ENCODE measurements at places on chromosomes 4 and X.

GRCh38 chr4:102560115-102560514 is 59.0 kb downstream of the NFKB1 start:
- H3K27ac ChIP-seq, result peak overlapping the region; percentile 10
- peaks cover 8% of the 10 kb centered on the region for H3K4me1 ChIP-seq
- H3K4me3 ChIP-seq, result no peak overlapping the region
- no peaks in the 10 kb centered on the region for H3K27me3 ChIP-seq
- H3K36me3 ChIP-seq, result no peaks in the 10 kb centered on the region

DNA sequence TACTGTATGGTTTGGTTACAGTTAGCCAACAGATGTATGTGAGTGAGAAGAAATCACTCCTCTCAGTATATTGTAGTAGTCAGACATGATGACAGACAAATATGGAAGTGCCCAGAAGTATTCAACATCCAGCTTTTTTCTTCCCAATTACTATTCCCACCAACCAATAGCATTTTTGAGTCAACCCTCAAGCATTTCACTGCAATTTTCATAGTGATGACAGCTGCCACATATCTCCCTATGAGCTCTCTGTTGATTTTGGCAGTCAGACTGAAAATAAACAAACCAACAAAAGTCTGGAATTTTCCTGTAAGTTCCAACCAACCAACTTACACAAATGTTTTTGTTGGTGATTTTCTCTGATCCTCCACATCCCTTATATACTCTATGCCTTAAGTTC is 8.2 kb upstream of the TRAM1L1 start:
- H3K36me3 ChIP-seq, result no peaks in the 10 kb centered on the region
- H3K27ac ChIP-seq, result no peak overlapping the region
- H3K4me1 ChIP-seq, result no peaks in the 10 kb centered on the region
- DNase-seq, result no peak

DNA sequence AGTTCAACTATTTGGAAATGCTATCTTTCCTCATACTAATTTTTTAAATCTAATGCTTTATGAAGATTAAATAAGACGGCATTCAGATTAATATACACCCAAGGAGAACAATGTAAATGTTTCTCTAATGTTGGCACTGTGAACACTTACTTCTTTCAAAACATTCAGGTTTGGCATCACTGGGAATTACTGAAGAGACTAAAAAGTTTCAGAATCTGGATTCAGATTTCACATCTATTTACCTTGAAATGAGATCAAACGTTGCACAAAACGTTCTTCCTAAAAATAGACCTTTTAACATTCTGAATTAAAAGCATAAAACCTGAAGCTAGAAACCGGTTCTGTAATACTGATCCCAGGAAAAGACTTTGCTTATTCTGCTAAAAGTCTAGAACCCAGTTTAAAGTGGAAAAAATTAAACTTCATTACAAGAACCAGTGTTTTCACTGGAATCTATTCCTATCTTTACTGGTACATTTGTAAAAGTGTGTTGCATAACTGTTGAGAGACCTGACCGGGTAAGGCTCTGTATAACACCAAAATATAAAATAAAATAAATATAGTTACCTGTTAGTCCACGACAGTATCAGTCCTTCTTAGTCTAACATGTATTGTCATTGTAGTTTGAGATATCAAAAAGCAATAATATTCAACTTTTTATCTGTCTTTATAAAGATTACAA is 117.4 kb upstream of the MAP9 start:
- H3K27me3 ChIP-seq, result no peaks in the 10 kb centered on the region
- DNase-seq, result no peak
- no peaks in the 10 kb centered on the region for H3K36me3 ChIP-seq
- no peak overlapping the region for H3K27ac ChIP-seq
- no peak overlapping the region for H3K4me3 ChIP-seq

- H3K36me3 ChIP-seq, result no peaks in the 10 kb centered on the region
- H3K4me3 ChIP-seq, result peak overlapping the region; percentile 5
- peaks cover 3% of the 10 kb centered on the region for H3K4me1 ChIP-seq
- H3K27ac ChIP-seq, result peak overlapping the region; percentile 54
Observed at GRCh38 chrX:51395810-51396728, 63.4 kb downstream of the NUDT10 start.

GRCh38 chr4:53103481-53103880 is 241.4 kb downstream of the RASL11B start:
- no peak overlapping the region for H3K4me3 ChIP-seq
- no peak for DNase-seq
- peaks cover 1% of the 10 kb centered on the region for H3K36me3 ChIP-seq
- H3K27ac ChIP-seq, result no peak overlapping the region
- H3K27me3 ChIP-seq, result no peaks in the 10 kb centered on the region

- H3K27me3 ChIP-seq, result no peaks in the 10 kb centered on the region
- peak overlapping the region; percentile 57 for H3K4me3 ChIP-seq
- no peaks in the 10 kb centered on the region for H3K36me3 ChIP-seq
- peak; percentile 81 for DNase-seq
- H3K27ac ChIP-seq, result no peak overlapping the region
- H3K4me1 ChIP-seq, result peaks cover 15% of the 10 kb centered on the region
Observed at GRCh38 chrX:153609917-153610835, 11.2 kb upstream of the CCNQ start.

- no peaks in the 10 kb centered on the region for H3K4me1 ChIP-seq
- no peak overlapping the region for H3K27ac ChIP-seq
- H3K36me3 ChIP-seq, result no peaks in the 10 kb centered on the region
- no peak for DNase-seq
Observed at GRCh38 chr4:174972911-174973310, 54.8 kb downstream of the ADAM29 start.

- H3K27ac ChIP-seq, result peak overlapping the region; percentile 42
- DNase-seq, result peak; percentile 94
- H3K36me3 ChIP-seq, result no peaks in the 10 kb centered on the region
- peaks cover 4% of the 10 kb centered on the region for H3K27me3 ChIP-seq
Observed at GRCh38 chr4:3484057-3484973, 21.2 kb downstream of the DOK7 start.

DNA sequence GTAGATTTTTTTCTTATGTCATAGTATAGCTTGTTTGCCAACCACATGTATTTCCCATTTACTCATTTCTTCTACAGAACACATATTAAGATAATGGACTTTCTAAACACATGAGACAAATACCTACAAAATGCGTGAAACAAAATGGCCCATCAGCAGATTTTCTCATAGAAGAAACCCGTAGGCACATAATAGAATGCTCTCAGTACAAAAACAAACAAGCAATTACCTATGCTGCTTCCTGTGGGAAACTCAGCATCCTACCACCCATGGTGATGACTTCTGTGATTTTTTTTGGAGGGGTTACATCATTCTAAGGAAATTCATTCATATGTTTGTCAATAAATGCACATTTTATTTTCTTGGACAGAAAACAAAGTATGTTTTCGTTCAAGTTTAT is 343.6 kb downstream of the SPRY1 start:
- H3K27ac ChIP-seq, result no peak overlapping the region
- H3K27me3 ChIP-seq, result no peaks in the 10 kb centered on the region
- H3K4me1 ChIP-seq, result no peaks in the 10 kb centered on the region

- peaks cover 16% of the 10 kb centered on the region for H3K4me1 ChIP-seq
- peaks cover 9% of the 10 kb centered on the region for H3K36me3 ChIP-seq
- peak overlapping the region; percentile 96 for H3K27ac ChIP-seq
- DNase-seq, result no peak
Observed at GRCh38 chr4:499567-499966, 557 bp downstream of the PIGG start.

- no peaks in the 10 kb centered on the region for H3K4me1 ChIP-seq
- DNase-seq, result no peak
- no peak overlapping the region for H3K27ac ChIP-seq
- peaks cover 4% of the 10 kb centered on the region for H3K36me3 ChIP-seq
- no peaks in the 10 kb centered on the region for H3K27me3 ChIP-seq
Observed at GRCh38 chr4:102578819-102579218, 77.7 kb downstream of the NFKB1 start.

DNA sequence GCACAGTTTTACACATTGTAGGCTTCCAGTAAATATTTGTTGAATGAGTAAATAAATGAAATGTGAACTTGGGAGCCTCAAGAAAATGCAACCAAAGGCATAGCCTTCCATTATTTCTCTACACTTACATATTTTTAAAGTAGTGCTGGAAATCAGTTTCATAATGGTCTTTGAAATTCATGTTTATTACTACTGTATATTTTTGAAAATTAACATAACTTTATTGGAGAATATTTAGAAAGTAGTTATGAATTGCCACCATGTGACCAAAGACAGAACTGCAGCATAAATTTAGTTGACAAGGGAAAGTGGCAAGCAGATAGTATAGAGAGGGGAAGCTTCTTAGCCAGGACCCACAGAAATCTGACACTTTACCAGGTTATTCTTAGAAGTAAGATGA is 6.4 kb downstream of the TCEAL8 start:
- no peak overlapping the region for H3K4me3 ChIP-seq
- peaks cover under 1% of the 10 kb centered on the region for H3K4me1 ChIP-seq
- H3K27ac ChIP-seq, result no peak overlapping the region
- DNase-seq, result peak; percentile 29
- no peaks in the 10 kb centered on the region for H3K27me3 ChIP-seq

DNA sequence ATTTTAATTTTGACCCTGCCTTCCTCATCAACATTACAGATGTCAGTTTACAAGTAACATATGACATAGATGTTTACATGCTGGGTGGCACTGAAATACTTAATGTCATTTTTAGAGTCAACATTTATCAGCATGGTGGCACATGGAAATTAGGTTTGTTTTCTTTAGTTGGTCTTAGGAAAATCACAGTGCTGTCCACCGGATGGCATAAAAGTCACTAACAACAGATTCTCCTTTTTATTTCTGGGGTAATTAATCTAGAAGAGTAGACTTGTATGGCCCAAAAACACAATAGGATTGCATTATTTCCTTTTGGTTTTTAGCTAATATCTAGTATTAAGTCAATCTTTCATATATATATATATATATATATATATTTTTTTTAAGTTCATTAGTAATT is 88.6 kb upstream of the HHIP start:
- H3K4me1 ChIP-seq, result no peaks in the 10 kb centered on the region
- H3K27ac ChIP-seq, result no peak overlapping the region
- no peaks in the 10 kb centered on the region for H3K36me3 ChIP-seq
- no peak for DNase-seq
- H3K27me3 ChIP-seq, result no peaks in the 10 kb centered on the region

GRCh38 chrX:29903360-29903759 is 312.0 kb upstream of the MAGEB2 start:
- H3K4me1 ChIP-seq, result no peaks in the 10 kb centered on the region
- H3K27me3 ChIP-seq, result no peaks in the 10 kb centered on the region
- H3K36me3 ChIP-seq, result no peaks in the 10 kb centered on the region
- H3K27ac ChIP-seq, result no peak overlapping the region

GRCh38 chr4:24794916-24795665 is at the start of gene SOD3:
TSS of gene SOD3 (plus strand) at chr4:24795573. CDS start at chr4:24799522, 3,949 bp downstream.
- DNase-seq, result no peak
- no peak within 1 kb of the TSS for H3K4me3 ChIP-seq
- no peak within 1 kb of the TSS for H3K27ac ChIP-seq
- H3K36me3 ChIP-seq, result no peaks in the 10 kb centered on the region
- H3K4me1 ChIP-seq, result no peaks in the 10 kb centered on the region
- peaks cover 11% of the 10 kb centered on the region for H3K27me3 ChIP-seq

- no peak overlapping the region for H3K27ac ChIP-seq
- H3K4me1 ChIP-seq, result no peaks in the 10 kb centered on the region
- no peaks in the 10 kb centered on the region for H3K27me3 ChIP-seq
- no peak for DNase-seq
- no peaks in the 10 kb centered on the region for H3K36me3 ChIP-seq
- no peak overlapping the region for H3K4me3 ChIP-seq
Observed at GRCh38 chr4:41024556-41025491, 189.5 kb downstream of the APBB2 start.

DNA sequence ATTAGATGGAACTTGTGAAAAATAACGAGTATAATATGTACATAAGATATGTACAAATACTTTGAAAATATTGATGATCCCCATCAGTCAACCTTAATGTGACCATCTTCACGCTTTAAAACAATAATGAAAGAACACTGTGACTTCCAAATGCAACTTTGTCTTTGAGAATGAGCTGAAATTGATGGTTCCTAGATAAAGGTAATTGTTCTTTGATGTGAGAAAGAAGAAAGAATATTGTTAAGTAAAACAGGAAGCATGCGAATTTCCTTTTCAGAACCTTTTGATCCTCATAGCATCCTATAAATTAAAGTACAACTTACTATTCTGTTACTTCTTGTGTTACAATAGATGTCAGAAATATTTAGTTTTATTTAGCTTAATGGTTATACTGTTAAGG is 22.2 kb downstream of the IL2 start:
- H3K27me3 ChIP-seq, result no peaks in the 10 kb centered on the region
- no peak overlapping the region for H3K27ac ChIP-seq
- H3K36me3 ChIP-seq, result no peaks in the 10 kb centered on the region
- H3K4me1 ChIP-seq, result no peaks in the 10 kb centered on the region
- DNase-seq, result no peak

- no peaks in the 10 kb centered on the region for H3K4me1 ChIP-seq
- no peaks in the 10 kb centered on the region for H3K36me3 ChIP-seq
- peaks cover 6% of the 10 kb centered on the region for H3K27me3 ChIP-seq
Observed at GRCh38 chr4:171612907-171613306, 200.3 kb upstream of the GALNTL6 start.

DNA sequence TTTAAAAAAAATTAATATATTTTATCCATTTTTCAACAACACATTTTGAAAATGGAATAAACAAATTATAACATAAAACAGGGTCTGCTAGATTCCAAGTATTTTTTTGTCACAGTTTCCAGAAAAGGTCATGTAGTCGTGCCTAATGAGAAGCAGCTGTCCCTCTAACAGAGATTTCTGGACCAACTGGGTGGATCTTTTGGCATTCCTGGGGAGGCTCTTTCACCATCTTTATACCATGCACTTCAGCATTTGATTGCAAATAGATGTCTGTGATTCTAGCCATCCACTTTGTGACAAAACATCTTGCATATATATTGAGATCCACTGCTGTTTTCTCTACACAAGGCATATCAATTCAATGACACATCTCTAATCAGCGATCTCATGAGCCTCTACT is 210.7 kb upstream of the LDB2 start:
- DNase-seq, result no peak
- H3K4me3 ChIP-seq, result no peak overlapping the region
- H3K27me3 ChIP-seq, result no peaks in the 10 kb centered on the region
- no peak overlapping the region for H3K27ac ChIP-seq

DNA sequence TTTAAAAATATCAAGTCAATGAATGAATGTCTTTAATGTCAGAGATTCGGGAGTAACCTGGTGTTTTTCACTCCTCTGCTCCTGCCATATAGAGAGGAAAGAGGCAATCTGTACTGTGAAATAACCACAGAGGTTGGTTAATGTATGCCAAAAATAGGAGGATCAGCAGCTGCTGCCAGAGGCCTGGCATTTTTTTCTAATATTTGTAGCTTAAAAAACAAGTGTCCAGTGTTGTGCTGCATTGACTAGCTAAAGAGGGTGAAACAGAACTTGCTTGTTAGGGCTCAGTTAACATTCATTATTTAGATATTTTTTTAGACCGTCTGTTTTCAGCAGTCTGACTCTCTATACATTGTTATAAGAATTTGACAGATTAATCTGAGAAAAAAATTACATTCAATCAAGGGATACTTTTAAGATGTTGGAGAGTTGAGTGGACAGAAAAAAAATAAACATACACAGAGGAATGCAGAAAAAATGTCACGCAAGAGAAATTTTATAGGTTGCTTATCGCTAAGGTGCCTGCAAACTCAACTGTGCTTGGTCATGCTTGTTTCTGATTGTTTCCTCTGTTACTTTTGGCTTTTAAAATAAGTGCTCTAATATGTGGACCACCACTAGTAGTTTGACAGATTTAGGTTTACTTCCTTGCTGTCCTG is 392.3 kb upstream of the GALNT7 start:
- H3K27me3 ChIP-seq, result no peaks in the 10 kb centered on the region
- H3K4me3 ChIP-seq, result no peak overlapping the region
- H3K27ac ChIP-seq, result no peak overlapping the region
- H3K36me3 ChIP-seq, result no peaks in the 10 kb centered on the region

- H3K4me1 ChIP-seq, result peaks cover 18% of the 10 kb centered on the region
- no peaks in the 10 kb centered on the region for H3K27me3 ChIP-seq
- peak overlapping the region; percentile 97 for H3K27ac ChIP-seq
Observed at GRCh38 chrX:15855568-15856221, 1.1 kb upstream of the AP1S2 start.

Measured in B cell (primary cell).